ENCODE measurements at places on chromosomes 7 and 10.

- DNase-seq = no peak
These were observed 98.9 kb upstream of the PRKCQ start for GRCh38 chr10:6678956-6679355.

DNA sequence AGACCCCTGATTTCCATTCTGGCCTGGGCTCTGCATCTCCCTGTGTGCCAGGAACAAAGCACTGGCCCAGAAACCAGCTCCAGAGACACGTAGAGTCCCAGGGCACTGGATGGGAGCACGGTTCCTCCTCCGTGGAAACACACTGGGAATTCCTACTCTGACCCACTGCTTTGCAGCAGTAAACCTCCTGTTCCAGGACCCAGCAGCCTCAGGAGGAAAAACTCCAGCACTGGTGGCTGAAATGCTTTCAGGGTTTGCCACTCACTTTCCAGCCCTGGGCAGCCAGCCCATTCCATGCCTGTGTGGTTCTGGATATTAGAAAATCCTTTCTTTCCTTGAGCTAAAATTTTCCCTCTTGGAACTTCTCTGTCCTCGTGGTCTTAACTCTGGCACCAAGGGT lies 58.0 kb downstream of the FAM171A1 start:
- DNase-seq = no peak

- no peak for DNase-seq
These were observed 15.9 kb downstream of the COL1A2 start for GRCh38 chr7:94410413-94411187.

GRCh38 chr10:127145173-127145572 lies 51.2 kb downstream of the INSYN2A start:
- DNase-seq = no peak

DNA sequence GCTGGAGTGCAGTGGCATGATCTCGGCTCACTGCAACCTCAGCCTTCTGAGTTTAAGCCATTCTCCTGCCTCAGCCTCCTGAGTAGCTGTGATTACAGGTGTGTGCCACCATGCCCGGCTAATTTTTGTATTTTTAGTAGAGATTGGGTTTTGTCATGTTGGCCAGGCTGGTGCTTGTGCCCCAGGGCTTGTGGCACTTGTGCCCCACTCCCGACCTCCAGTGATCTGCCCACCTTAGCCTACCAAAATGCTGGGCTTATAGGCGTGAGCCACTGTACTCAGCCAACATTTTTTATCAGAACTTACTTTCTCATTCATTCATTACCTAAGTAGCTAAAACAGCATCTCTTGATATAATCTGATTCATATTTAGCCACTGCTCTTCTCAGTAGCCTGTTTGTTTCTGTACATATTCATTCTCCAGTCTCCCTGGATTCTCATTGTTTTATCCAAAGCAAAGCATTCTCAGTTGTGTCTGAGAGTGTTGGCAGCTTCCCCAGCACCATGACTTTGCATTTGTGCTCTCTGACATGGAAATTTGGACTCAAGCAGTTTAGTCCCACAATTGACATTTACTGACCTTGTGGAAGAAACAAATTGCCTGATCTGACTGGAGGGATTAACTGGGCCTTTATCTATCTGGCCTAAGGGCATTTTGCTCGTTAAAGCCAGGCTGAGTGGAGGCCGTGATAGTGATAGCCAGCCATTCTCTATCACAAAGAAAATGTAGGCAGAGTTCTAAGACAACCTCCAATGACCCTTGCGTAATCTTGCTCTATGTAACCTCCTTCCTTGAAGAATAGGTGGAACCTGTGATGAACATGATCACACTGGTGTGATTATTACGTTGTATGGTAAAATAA lies 44.9 kb downstream of the AKR1B15 start:
- no peak for DNase-seq

GRCh38 chr10:96400465-96400864 lies 41.7 kb upstream of the OPALIN start:
- DNase-seq = no peak

DNA sequence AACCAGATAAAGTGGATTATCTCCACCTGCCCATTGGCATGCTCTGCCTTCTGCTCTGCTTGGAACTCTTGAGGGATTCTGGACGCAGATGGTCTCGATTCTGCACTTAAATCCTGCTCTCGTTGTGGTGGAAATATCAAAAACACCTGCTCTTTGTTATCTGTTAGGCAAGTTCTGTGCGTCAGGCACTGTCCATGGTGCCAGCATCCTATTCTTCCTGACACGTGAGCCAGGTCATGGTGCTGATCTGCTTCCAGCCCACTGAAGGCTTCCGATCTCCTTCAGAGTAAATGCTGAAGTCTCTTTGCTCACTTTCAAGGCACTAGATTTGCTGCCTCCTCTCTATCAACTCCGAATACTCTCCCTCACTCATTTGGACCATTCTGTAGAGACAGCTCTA lies 505.6 kb downstream of the HTR7 start:
- no peak for DNase-seq

DNA sequence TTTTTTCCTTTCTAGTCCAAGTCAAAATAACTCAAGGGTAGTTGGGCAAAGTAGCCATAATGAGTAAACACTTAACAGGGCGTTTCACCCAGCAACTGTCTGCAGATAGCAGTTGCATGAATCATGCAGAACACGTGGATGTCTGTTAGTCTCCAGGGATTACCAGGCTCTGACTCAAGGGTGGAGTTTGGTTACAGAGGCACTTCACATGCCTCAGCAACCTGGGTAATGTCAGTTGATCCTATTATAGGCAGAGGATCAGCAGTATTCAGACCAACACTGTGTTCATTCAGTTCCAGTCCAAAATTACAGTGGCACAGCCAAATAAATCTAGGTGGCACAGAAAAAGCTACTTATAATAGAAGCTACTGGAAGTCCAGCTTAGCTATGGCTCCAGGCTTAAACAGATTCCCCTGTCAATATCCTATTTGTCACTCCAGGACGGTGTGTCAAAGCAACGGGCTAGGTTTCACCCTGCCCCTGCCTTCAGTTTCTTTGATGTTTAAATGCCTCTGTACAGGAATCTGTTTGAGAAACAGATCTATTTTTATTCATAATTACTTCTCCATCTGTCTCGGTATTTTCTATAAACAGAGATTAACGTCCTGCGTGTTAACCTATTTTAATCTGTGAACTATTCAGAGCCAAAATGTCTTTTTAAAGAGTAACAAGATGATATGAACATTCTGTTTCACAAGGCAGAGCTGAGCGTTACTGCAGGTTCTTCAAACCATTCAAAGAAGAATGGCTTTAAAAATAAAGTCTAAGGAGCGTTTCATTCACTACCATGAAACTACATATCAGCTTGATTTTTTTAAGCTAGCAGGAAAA lies 162.6 kb upstream of the AKR1E2 start:
- DNase-seq = no peak

GRCh38 chr10:34018784-34019183 lies 684.3 kb upstream of the NRP1 start:
- DNase-seq = no peak

GRCh38 chr10:86343761-86344160 lies 22.8 kb downstream of the GRID1 start:
- DNase-seq = no peak

DNA sequence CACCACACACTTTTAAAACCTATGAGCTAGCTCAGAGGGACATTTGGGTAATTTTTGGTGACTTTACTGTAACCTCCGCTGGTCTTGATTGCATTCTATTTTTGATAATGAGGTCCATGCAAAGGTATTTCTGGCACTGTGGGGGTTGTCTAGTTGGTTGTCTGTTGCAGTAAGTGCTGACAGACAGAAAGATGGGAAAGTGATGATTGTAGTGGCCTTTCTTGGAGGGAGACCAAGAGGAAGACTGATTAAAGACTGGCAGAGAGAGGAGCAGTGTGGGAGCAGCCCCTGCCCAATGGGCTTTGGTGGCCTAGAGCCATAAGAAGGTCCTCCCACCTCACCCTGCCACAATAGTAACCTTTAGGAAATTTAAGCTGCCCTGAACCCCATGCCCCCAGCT lies 173.4 kb upstream of the CTBP2 start:
- DNase-seq = no peak

- no peak for DNase-seq
These were observed 110.4 kb downstream of the FAM107B start for GRCh38 chr10:14664345-14664744.

- DNase-seq = no peak
These were observed 14.3 kb downstream of the KLF6 start for GRCh38 chr10:3770611-3771110.

DNA sequence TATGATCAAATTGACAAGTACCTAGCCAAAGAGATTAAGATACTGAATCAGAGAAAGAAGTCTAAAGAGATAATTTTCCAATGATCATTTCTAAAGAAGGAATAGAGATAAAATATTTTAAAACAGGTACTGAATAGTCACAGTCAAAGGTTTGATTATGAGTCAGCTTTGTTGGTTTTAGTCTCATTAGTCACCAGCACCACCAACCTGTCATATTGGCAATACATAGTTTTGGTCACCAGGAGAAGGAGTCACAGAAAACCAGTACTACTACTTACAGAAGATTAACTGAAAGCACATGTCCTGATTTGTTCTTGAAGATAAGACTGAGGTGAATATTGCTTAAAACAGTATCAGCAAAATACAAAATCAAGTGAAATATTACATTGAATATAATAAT lies 34.6 kb downstream of the ZEB1 start:
- DNase-seq = no peak

DNA sequence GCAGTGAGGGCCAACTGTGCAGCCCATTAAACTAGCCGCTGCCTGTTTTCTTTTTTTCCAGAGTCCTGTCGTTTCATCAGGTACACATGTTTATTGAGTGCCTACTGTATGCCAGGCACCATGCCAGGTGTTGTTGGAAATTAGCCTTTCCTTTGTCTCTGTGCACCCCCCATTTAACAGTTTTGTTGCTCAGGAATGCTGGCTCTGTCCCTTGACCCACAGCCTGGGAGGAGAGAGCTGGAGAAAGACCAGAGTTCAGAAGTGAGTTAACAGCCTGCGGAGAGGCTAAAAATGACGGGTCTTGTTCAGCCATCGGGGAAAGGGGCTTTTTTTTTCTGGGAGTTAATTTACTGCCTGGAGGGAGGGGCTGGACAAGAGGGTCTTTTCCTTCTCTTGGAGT lies 1.3 kb downstream of the LRMDA start:
- DNase-seq = no peak

DNA sequence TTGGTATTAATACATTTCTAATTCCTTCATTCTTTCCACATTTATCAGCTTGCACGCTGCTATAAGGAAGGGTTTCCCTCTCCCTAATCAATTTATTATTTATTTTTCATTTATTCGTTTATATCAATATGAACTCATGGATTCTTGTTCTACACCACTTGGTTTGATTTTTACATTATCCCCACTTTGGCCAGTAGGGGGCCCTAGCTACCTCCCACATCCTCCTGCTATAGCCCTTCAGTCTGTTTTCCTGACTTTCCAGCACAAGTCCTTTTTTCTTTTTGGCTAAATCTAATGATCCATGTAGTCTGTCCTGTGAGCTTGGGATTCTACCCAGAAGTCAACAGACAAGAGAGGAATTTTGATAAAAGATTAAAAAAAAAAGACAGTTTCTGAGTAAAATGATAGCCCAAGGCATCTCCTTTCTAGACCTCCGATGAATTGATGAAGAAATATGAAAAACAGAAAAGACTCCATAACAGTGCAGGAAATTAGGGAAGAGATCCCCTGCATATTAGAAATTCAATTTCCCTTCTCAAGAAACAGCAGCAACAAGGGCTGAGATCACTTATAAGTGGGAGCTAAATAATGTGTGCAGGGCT lies 47.7 kb downstream of the LYZL2 start:
- DNase-seq = peak; percentile 33

- peak; percentile 17 for DNase-seq
These were observed 127.7 kb upstream of the AOAH start for GRCh38 chr7:36852017-36852416.

DNA sequence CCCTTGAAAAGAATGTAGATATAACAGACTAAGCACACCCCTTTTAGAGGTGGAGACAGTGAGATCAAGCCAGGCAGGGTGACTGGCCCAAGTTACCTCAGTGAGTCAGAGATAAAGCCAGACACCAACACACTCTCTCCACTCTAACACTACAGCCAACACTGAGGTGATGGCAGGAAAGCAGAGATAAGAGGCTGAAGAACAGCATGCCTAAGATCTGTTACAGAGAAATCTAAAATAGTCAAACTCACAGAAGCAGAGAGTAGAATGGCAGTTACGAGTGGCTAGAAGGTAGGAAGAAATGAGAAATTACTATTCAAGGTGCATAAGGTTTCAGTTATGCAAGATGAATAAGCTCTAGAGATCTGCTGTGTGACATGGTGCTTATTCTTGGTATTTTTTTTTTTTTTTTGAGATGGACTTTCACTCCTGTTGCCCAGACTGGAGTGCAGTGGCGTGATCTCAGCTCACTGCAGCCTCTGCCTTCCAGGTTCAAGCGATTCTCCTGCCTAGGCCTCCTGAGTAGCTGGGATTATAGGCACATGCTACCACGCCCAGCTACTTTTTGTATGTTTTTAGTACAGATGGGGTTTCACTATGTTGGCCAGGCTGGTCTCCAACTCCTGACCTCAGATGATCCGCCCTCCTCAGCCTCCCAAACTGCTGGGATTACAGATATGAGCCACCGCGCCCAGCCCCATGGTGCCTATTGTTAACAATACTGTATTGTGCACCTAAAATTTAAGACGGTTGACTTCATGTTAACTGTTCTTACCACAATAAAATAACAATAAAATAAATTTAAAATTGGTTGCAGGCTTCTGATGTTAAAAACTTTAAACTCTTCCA lies 28.7 kb downstream of the ICA1 start:
- no peak for DNase-seq

- no peak for DNase-seq
These were observed 6.0 kb downstream of the PARD3 start for GRCh38 chr10:34808801-34809745.

GRCh38 chr10:76453997-76454396 lies 1022.6 kb downstream of the LRMDA start:
- no peak for DNase-seq

- DNase-seq = no peak
These were observed 28.6 kb downstream of the MTURN start for GRCh38 chr7:30163231-30163894.

DNA sequence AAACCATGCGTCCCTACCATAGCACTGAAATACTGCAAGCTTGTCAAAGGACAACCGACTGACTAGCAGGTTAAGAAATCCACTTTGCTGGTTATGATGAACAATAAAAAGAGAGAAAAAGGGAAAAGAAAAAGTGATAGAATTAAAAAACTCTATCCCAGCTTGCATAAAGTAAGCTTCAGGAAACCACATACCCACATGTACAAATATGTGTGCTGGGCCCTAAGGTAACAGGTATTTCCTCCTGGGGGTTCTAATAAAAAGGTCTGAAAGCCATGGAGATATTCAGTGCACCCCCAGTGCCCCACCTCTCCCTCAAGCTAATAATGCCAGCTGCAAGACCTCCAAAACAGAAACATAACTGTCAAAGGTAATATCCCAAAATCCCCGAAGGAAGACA lies 248.6 kb upstream of the KLF14 start:
- DNase-seq = no peak

GRCh38 chr10:47241256-47241655 lies 58.7 kb upstream of the GDF10 start:
- DNase-seq = no peak

DNA sequence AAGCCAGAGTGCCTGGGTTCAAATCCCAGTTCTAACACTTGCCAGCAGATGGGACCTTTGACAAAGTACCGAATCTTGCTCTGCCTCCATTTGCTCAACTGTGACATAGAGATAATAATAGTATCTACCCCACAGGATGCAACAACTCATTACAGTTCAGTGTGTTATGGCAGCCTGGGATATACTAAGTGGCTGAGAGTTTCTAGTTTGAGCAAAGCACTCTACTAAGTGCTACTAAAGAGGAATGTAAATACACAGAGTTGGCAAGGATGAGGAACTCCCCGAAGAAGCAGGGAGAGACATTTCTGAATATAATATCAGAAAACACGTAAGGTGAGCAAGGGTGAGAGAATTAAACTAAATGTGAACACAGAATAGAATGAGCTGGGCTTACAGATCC lies 243.2 kb downstream of the ARHGAP21 start:
- DNase-seq = no peak

Measured in stimulated activated CD4-positive, alpha-beta T cell treated with anti-CD3 and anti-CD28 coated beads, Interleukin-2, amount 100 ng/mL, for 48 hours (primary cell).